Midbrain (tissue), 1 donor: ENCODE measurements at places on chromosomes 1 and 21.

DNA sequence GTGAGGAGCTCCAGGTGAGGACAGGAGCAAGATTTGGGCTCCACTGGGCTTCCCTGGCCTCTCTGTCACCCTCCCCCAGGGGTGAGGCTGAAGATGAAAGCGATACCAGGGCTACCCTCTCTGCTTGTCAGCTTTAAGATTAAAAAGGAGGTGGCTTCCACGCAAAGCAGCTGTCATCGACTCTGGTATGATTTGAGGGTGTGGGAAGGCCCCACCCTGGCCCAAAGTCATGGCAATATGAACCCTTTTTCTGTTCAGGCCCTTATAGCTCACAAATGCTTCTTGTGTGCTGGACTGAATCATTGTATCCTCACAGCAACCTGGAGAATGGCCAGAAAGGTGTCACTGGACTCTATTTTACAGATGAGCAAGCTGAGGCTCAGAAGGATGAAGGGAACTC is 41.6 kb downstream of the NUAK2 start:
- DNase-seq = no peak

GRCh38 chr1:47675721-47676120 is 237.9 kb downstream of the FOXD2 start:
- no peak for DNase-seq

DNA sequence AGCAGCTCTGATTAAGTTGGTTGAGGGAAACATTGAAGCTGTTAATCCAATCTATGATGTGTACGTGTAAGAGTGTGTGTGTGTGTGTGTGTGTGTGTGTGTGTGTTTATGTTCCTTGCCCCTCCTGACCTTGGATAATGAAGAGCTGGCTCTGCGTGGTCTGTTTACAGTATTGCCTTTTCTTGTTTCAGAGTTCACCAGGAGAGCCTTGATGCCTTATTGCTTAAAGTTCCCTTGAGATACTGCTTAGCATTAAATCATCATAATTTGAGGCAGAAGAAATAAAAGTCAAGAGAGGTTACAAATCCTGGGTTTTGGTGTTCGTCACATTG is 36.4 kb downstream of the CAPN8 start:
- no peak for DNase-seq

DNA sequence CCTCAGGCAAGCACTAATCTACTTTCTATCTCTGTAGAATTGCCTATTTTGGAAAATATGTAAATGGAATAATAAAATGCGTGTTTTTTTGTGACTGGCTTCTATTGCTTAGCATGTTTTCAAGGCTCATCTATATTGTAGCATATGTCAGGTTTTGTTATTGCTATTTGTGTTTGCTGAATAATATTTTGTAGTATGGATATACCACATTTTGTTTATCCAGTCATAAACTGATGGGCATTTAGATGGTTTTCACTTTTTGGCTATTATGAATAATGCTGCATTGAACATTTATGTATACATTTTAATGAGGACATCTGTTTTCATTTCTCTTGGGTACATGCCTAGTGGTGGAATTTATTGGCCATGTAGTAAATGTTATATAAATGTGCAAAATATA is 183.3 kb upstream of the ZP4 start:
- no peak for DNase-seq

GRCh38 chr1:219938706-219939105 is 10.3 kb upstream of the SLC30A10 start:
- no peak for DNase-seq

- DNase-seq = no peak
Measured at GRCh38 chr1:151841141-151841540, 1.5 kb upstream of the C2CD4D start.

- no peak for DNase-seq
Measured at GRCh38 chr1:42979896-42980800, 21.5 kb upstream of the SLC2A1 start.

- DNase-seq = peak; percentile 21
Measured at GRCh38 chr21:32994305-32994704, 31.4 kb upstream of the OLIG2 start.

DNA sequence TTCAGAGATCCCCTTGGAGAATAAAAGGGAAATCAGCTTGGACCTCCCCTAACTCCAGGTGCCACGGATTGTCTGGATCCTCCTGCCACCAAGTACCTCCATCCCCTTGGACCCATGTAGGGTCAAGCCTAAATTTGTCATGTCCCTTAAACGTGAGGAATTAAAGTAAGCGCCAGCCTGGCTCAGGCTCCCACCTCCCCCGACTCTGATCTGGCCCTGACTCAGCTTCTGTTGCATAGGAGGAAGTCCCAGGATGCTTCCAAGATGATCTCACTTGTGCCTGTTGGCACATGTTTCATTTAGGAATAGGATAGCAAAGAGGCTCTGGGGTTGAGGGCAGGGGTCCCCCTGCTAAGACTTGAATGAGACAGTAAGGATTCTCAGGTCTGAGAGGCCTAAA is 231.9 kb upstream of the JUN start:
- no peak for DNase-seq

DNA sequence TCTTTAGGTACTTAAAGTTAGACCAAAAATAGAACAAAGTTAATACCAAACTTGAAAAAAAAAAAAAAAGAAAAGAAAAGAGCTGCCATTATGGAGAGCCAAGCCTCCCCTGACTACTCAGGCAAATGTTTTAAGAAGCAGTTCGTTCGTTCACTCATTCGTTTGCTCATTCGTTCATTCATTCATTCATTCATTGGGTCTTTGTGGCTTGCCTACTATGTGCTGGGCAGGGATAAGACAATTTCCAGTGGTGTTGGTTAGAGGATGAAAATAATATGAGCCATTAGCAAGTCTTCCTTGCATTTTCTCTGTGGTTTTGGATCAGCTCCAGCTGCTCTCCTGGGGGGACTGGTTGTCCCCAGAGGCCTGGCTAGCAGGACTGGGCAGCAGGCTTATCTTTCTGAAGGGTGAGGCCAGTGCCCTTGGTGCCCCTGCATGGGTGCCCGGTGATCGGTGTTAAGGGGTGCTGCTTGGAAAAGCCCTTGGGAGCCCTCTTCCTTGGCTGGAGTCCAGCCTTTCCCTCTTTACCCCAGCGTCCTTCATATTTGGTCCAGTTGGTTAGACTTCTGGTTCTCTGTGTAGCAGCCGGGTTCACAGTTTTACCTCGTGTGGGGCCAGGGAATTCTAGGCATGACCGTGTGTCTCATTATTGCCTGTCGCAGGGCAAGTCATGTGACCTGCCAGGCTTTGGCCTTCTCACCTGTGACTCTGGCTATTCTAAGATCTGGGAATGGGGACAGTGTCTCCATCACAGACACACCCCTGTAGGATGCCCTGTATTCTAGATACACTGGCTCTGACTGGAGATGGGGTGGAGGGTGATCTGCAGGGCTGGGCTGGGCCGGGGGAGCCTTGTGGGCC is 32.8 kb downstream of the LHX4 start:
- DNase-seq = no peak

DNA sequence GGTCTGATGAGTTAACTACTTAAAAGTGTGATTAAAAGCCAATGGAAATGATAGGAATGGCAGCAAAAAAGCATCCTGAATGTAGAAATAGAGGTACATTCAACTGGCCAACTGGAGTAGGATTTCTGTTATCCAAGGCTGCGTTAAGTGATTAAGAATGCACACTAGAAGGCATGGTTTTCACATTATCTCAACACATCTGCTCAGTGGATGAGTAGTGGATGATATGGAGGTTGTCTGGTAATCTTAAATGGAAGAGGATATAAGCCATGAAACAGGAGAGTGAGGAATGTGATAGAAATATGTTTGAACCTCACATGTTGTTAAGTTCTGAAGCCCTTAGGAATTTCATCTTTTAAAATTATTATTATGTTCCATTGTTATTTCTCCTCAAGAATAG is 839.9 kb downstream of the USP25 start:
- no peak for DNase-seq

GRCh38 chr1:18149027-18149641 is 41.5 kb downstream of the IGSF21 start:
- DNase-seq = no peak

GRCh38 chr1:155455588-155456195 is 106.9 kb downstream of the ASH1L start:
- no peak for DNase-seq

- no peak for DNase-seq
Measured at GRCh38 chr1:55141295-55141893, 73.8 kb downstream of the USP24 start.

GRCh38 chr1:84278905-84279304 is 22.6 kb upstream of the SAMD13 start:
- no peak for DNase-seq
